Uterine smooth muscle cell (primary cell): ENCODE measurements at places on chromosomes 2 and 18. TPM values are rescaled to one million over a fixed set of nuclear protein-coding genes. Genes with fewer than 3 reads are reported as not detected.

Gene TSPYL6
- total RNA-seq = not detected in 2 replicates

Gene ALPG
- total RNA-seq = not detected in 2 replicates

Gene CPO
- 0.12 TPM in 1 of 2 replicates, not detected in the other for total RNA-seq

Gene RESP18
- total RNA-seq = not detected in 2 replicates

Gene CD8B2
- not detected in 2 replicates for total RNA-seq

Gene DPYSL5
- not detected in 2 replicates for total RNA-seq

Gene GALNT5
- 1.8 and 7.2 TPM in 2 replicates for total RNA-seq

Gene RND3
- 1,131 and 2,039 TPM in 2 replicates for total RNA-seq

Gene SERPINB2
- total RNA-seq = 2.4 and 3.1 TPM in 2 replicates

Gene ACTR1B
- total RNA-seq = 84.1 and 93.2 TPM in 2 replicates

Gene PJVK
- 2.0 and 2.2 TPM in 2 replicates for total RNA-seq

Gene RAB6C
- total RNA-seq = under 0.01 TPM in 1 of 2 replicates, not detected in the other

Gene HDAC4
- 14.9 and 29.1 TPM in 2 replicates for total RNA-seq

Gene DSEL
- total RNA-seq = 69.8 and 80.0 TPM in 2 replicates

Gene NGEF
- total RNA-seq = 1.2 and 13.7 TPM in 2 replicates

Gene SLC9A4
- total RNA-seq = not detected in 2 replicates

Gene LYG1
- 0.22 and 0.50 TPM in 2 replicates for total RNA-seq

Gene NOTO
- not detected in 2 replicates for total RNA-seq

Gene DNAH6
- 0.11 and 0.12 TPM in 2 replicates for total RNA-seq

Gene PLB1
- 1.9 and 3.1 TPM in 2 replicates for total RNA-seq

Gene CRYGD
- not detected in 2 replicates for total RNA-seq

Gene PRKAG3
- not detected in 2 replicates for total RNA-seq

Gene IL37
- 0.22 TPM in 1 of 2 replicates, not detected in the other for total RNA-seq

Gene SP140L
- 7.1 and 12.2 TPM in 2 replicates for total RNA-seq

Gene SRD5A2
- not detected in 2 replicates for total RNA-seq

Gene RAPGEF4
- total RNA-seq = 0.44 and 1.00 TPM in 2 replicates

Gene ZSCAN30
- total RNA-seq = 24.9 and 26.0 TPM in 2 replicates
